Brain microvascular endothelial cell (primary cell): ENCODE measurements at places on chromosomes 16 and 17.

GRCh38 chr17:19303367-19303776, 59.2 kb downstream of the B9D1 start:
- DNase-seq, result no peak

GRCh38 chr16:85912211-85912974, 13.4 kb downstream of the IRF8 start:
- peak; percentile 43 for DNase-seq

DNA sequence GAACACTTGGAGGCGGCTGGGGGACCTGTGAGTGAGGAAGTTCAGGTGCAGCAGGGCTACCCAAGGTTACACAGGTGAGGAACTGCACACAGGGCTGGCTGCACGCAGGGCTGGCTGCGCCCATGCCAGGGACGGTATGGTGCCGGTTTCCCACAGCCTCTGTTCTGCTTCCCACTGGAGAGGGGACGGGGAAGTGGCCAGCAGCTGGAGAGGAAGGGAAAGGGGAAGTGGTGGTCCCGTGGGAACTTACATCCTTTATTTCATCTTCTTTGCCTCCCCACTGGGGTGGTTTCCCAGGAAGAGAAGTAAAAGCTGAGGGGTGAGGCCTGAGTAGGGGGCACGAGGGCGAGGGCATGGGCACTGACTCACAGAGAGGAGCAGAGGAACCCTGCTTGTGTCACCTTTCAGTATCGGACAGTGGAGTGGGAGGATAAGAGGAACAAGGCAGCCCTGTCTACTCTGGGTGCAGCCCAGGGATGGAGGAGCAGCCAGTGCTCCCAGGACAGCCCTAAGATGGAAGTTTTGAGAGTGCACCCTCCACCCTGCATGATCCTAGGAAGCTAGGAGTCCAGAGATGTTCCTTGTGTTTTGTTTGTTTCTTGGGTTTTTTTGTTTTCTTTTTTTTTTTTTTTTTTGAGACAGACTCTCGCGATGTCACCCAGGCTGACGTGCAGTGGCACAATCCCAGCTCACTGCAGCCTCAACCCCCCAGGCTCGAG, 25.5 kb upstream of the CDH1 start:
- DNase-seq, result no peak

- DNase-seq, result no peak
These were observed 2449.5 kb downstream of the TP53TG3F start for GRCh38 chr16:35908942-35909341.

DNA sequence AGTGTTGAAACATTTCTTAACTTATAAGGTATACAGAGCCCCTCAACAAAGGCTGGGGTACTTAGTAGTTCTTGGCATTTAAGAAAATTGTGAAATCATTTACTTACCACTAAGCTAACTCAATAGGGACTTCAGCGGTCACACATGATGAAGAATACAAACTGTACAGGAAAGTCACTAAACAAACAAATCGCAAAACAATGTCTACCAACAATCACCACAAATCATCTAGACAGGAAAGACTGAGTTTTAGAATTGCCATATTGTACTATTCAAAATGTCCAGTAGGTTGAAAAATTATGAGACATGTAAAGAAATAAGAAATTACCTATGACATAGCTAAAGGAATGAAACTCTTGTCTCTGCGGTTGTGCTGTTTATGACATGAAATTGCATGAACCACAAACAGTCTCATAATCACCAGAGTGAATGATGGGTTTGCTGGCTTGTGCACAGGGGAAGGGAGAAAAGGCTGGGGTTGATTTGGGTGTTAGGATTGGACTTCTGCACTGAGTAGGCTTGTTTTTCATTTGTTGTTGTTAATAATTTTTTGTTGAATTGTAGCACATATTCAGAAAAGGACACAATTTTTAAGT, 441.1 kb upstream of the MON1B start:
- DNase-seq, result no peak

DNA sequence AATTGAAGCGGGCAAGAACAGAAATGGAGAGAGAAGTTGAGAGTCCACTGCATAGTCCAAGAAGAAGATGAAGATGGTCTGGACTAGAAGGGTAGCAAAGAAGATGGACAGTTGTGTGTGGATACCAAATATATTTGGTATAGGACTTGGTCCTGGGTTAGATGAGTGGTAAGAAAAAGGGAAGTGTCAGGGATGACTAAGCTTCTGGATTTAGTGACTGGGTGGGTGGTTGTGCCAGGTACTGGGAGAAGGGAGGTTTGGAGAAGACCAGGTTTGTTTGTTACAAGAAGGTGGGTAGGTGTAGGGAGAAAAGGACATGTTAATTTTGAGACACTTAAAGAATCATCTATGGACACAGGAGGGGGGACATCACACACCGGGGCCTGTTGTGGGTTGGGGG, 5.4 kb downstream of the VMP1 start:
- no peak for DNase-seq

- DNase-seq, result no peak
These were observed 298.4 kb upstream of the SALL1 start for GRCh38 chr16:51449441-51449840.

DNA sequence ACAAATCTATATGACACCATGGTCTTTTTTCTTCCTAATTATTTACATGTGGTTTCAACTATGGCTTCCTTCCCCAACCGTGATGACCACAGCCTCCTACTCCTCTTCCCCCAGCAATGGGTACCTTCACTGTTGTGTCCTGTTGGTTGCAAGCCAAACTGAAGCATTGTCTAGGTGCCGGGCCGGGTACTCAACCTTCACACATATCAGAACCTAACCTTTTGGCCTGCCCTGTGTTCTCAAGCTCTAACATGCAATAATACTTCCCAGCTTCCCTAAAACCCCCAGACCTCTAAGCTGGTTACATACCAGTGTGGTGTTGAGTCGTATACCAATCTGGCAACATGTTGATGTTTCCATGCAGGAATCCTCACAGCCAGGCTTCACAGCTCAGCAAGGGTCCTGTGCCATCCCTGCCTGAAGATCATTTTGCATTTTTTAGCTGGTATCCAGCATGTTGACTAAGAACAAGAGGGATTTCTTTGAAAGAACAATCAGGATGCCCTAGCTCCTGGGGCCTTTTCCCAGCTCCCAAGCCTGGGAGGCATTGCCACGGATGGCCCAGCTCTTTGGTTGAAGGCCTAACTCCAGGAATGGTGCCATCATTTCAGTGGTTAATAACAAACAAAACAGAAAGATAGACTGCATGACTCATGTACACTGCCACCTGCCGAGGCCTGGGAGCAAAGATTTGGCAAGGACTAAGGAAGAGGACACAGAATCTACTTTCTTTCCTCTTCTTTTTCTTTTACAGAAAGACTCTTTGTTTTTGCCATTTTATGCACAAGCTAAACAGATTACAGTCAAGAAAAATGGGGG, 373.7 kb upstream of the SALL1 start:
- peak; percentile 4 for DNase-seq

DNA sequence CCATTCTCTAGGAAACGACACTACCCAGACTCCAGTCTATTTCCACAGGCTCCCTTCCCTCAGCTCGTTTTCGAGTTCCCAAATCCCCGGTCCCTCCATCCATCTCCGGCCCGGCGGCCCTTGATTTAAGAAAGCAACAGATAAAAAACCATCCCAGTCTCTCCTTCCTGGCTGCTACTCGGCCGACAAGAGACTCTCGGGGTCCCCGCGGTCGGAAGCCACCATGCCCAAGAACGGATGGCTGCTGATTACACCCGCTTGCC, 182 bp downstream of the RPL26 start:
- DNase-seq, result no peak

GRCh38 chr16:1963806-1964505, 670 bp downstream of the RPS2 start:
- no peak for DNase-seq

GRCh38 chr16:29644338-29644857, 18.6 kb upstream of the SPN start:
- DNase-seq, result no peak

GRCh38 chr17:82018152-82018988, 4.3 kb downstream of the CENPX start:
- no peak for DNase-seq
